CD4-positive, alpha-beta T cell treated with Interleukin-2 at 100 ng/mL for 4 hours (primary cell): ENCODE measurements at places on chromosomes 12 and 14.

- DNase-seq: peak; percentile 59
Observed at GRCh38 chr14:98189062-98189461, 1082.9 kb downstream of the BCL11B start.

- DNase-seq: no peak
Observed at GRCh38 chr14:59175404-59175803, 13.1 kb upstream of the DAAM1 start.

DNA sequence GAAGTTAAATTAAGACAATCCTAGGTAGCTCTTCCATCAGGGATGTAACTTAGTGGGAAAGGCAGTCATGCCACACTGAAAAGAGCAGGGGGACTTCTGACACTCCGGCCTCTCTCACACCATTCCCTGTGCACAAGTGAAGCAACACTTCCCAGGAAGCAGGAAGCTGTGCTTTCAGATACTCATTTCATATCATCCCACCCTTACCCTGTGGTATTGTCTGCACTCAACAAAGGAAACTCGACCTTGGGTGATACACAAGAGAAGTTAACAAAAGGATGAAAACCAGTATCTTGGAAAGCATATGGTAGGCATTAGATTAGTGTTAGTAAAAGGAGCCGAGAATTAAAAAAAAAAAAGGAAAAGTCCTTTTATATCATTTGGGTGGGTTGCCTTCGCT, 61.3 kb upstream of the MDM1 start:
- DNase-seq: no peak

- DNase-seq: no peak
Observed at GRCh38 chr14:90870950-90871604, 54.8 kb upstream of the TTC7B start.

DNA sequence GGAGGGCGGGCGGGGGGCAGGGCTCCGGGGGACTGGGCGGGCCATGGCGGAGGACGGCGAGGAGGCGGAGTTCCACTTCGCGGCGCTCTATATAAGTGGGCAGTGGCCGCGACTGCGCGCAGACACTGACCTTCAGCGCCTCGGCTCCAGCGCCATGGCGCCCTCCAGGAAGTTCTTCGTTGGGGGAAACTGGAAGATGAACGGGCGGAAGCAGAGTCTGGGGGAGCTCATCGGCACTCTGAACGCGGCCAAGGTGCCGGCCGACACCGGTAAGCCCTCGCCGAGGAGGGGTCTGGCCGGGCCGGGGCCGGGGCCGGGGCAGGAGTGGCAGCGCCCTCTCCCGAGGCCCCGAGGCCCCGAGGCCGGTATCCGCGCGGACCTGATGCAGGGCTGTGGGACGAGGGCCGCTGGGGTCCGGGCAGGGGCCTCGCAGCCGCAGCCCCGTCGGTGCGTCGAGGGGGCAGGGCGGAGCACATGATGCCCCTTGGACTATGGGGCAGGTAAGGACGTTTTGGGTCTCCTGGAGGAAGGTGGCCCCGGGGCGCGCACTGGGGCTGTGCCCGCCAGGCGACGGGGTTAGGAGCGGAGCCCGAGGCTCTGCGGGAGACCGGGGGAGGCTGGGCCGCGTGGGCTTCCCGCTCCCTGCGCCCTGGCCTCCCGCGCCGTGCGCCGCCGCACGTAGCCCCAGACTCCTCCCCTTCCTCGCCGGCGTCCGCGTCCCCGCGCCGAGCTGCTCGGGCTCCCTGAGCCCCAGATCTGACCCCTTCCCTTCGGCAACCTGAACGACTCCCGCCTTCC, at the start of gene TPI1:
Gene TPI1 (plus strand): TSS at position 119 of the 798 bp plus-strand sequence. CDS start 36 bp downstream, at position 155.
- DNase-seq: peak; percentile 84

GRCh38 chr14:100573757-100574641, 13.2 kb downstream of the BEGAIN start:
- no peak for DNase-seq

DNA sequence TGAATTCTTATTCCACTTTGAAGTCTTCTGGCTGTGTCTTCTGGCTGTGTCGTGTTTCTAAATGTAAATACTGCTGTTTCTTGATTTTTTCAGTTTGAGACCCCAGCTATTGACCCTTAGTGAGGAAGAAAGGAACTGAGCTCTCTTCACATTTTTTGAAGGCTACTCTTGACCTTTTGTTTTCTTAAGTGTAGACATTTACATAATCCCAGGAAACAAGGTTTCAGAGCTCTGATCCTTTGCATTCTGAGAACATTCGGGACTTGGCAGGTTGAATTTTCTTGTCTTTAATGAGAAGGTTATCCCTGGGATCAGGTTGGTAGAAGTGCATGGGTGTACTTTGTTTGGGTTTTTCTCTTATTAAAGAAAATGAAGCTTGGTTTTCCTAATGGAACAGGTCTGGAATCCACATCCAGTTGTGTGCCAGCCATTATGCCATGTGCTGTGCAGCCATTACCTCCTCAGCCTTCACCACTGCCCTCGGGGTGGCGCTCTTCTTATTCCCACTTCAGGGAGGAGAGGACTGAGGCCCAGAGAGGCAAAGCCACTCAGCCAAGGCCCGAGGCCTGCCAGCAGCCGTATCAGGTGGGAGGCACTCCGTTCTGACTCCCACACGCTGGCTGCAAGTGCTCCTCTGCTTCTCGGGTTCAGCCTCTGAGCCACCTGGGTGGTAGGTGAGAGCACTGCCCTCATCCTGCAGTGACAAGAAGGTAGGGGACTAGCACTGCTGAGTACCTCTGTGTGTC, 120.9 kb downstream of the BEGAIN start:
- no peak for DNase-seq

GRCh38 chr14:93073358-93073707, 42.4 kb downstream of the ITPK1 start:
- no peak for DNase-seq

DNA sequence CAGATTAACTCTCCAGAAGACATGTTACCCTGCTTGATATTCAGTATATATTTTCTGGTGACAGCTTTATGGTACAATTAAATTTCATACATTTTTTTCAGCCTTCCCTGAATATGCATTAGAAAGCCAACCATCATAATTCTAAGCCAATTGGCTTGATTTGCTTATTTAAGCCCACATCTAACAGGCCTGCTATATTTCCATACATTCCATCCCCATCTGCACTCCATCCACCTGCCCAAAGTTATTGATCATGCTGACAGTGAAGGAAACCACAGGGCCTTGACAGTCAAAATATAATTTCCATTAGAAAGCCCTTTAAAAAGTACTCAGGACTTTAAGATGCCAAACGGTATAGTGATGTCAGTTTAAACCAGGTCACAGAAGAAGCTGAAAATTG, 164.3 kb downstream of the GXYLT1 start:
- DNase-seq: no peak

DNA sequence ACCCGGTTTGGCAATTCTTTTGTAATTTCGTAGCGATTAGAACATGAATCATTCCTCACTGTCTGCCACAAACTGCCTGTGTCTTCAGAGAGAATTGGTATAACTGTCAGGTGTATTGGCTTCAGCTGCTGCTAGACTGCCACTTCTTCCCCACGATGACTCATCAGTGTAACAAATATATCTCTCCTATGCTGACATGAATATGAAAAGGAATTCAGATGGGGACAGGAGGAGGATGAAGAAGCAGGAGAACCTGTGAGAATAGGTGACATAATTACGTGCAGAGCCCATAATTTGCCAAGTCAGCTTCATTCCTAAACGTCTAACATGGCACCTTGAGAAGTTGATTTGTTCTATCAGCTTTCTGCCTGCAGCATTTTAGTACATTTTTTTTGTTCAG, 64.9 kb downstream of the FRMD6 start:
- no peak for DNase-seq

DNA sequence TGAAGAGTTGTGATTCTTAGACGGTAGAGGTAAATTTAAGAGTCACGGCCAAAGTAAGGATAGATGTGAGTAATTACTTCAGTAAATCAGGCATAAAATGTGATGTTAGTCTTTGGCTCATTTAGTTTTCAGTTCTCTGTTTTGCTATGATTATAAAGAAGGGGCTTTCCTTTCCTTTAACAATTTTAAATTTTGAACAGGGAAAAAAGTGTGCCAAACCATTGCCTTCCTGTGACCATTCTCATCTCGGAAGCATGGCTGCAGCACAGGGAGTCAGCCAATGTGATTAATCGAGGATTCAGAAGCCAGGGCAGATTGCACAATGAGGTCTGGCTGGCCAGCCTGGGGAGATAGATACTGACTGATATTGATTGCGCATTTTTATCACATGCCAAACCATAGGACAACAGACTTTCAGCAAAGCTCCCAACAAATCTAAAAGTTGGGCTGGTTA, 480.2 kb upstream of the PRICKLE1 start:
- DNase-seq: no peak
